ENCODE measurements at places on chromosomes 12 and 14. TPM values are rescaled to one million over a fixed set of nuclear protein-coding genes. Genes with fewer than 3 reads are reported as not detected.
A peak's percentile ranks its signal among the peaks of the same experiment; 100 is the strongest.

- DNase-seq: peak; percentile 87
These were observed 16.5 kb upstream of the KRT78 start for GRCh38 chr12:52865090-52865944.

DNA sequence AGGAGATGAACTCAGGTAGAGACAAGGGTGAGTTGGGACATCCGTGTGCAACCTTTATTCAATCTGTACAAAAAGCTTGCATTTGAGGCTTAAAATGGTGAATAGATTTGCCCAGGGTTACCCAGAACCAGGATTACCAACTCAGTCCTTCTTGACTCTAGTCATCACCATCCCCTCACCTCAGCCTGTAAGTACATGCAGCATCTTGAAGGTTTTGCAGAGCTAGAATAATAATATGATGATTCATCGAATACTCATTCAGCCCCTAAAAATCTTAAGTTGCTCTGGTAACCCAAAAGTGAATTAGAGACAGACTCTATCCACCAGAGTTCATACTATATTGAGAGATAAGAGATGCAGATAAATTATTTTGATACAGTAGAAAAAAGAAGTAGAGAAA lies 90.3 kb downstream of the NKX2-1 start:
- no peak for DNase-seq

DNA sequence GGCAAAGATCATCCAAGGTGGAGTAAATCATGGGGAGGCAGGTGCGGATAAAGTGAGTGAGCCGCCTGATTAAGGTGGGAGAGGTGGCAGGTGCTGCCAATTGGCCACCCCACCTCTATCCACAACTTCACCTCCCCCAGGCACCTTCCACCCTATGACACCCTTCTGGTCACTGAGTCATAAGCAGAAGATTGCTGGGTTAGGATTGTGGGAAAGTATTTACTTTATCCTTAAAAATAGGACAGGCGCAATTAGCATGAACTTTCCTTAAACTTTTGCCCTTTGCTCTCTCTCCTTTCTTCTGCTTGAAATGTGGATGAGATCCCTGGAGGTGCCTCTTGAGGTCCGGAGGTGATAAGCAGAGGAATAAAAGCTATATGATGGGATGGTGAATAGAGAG lies 14.9 kb upstream of the BMP4 start:
- no peak for DNase-seq

DNA sequence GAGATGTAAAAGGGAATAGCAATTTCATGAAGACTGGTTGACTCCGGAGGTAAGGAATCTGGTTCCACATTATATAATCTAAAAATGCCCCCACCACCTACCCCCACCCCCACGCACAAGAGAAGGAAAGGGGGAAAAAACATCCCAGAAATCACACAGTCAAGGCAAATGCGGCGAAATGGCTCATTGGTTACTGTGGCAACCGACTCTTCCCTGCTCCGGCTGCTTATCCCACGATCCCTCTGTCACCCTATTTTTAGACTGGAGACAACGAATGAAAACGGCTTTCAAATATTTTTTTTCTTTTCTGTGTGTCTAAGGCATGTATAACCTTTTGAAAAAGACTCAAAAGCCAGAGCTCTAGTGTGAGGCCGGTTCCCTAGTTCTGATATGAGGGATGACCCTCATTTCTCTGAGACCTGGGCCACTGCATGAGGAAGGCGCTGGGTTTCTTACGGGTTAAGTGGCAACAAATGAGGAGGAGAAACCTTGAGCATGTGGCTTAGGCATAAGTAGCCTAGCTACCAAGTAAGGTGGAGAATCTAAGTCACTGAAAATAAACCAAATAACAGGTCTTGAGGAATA lies 148.3 kb upstream of the GRIN2B start:
- DNase-seq: no peak

Gene HOXC10
- not detected for total RNA-seq

GRCh38 chr12:116600959-116601918 lies 42.1 kb downstream of the MAP1LC3B2 start:
- DNase-seq: peak; percentile 30

DNA sequence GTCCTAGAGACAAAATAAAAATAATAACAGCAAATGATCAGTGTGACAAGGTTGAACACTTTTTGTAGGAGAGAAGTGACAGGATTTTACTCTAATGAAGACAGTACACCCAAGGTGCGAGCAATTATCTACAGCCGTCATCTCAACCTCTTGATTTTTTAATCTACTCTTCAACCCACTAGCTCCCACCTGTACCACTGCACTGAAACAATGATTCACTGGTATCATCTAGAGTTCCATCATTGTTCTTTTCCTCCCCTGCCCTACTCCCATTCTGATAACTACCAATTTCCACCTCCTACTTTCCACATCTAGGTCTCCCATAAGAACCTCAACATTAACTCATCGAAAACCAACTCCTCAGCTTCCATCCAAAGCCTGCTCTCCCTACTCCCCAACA lies 99.8 kb downstream of the PPP2R5E start:
- no peak for DNase-seq

Gene HRK
- 0.21 TPM for total RNA-seq

Gene CYP27B1
- 0.10 TPM for total RNA-seq

- DNase-seq: peak; percentile 66
These were observed 85.4 kb downstream of the WSCD2 start for GRCh38 chr12:108214486-108214885.

DNA sequence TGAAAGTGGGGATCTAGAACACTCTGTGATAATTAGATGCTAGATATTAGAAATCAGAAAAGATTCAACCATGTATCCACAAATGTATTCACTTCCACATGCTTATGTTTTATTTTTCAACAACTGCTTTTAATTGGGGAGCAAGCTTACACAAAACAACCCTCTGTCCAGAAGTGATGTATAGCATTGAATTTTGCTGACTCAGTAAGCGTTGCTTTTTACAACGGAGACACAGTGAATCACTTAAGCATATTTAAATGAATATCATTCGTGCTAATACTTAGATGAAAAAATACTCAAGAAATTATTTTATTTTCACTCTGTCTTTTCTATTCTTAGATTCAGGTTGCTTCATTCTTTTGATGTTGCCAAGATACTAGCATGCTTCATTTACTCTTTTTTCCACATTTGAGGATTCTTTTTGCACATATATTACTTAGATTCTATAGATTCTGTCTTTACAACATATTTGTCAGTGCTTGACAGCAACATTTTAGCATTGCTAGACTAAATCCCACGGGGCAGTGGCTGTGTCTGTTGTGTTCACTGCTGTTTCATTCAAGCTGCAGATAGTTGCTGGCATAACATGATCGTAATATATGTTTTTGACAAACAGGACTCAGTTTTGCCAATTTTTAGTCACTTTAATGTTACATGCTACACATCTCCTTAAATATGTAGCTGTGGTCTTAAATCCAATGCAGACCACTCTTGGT lies 1714.4 kb upstream of the SEL1L start:
- DNase-seq: no peak

GRCh38 chr12:120540445-120540844 lies 6.3 kb downstream of the RNF10 start:
- DNase-seq: no peak

Gene TOMM20L
- total RNA-seq: not detected

Gene GALNT9
- 0.92 TPM for total RNA-seq

DNA sequence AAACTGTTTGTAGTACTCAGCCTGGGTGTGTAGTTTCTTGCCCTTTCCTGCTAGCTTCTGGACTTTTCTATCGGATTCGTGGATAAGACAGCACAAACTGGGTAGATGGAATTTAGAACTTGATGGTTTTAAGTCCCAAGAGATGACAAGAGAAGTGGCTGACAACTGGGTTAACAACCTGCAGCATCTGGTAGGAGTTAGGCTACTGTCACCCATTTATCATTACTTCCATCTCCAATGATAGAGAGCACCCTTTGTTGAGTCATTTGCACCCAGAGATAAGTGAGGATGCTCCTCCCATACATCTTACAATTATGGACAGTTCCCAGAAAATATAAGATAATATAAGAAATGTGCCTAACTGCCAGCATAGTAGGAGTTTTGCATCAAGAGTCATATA lies 50.2 kb upstream of the FLRT2 start:
- no peak for DNase-seq

DNA sequence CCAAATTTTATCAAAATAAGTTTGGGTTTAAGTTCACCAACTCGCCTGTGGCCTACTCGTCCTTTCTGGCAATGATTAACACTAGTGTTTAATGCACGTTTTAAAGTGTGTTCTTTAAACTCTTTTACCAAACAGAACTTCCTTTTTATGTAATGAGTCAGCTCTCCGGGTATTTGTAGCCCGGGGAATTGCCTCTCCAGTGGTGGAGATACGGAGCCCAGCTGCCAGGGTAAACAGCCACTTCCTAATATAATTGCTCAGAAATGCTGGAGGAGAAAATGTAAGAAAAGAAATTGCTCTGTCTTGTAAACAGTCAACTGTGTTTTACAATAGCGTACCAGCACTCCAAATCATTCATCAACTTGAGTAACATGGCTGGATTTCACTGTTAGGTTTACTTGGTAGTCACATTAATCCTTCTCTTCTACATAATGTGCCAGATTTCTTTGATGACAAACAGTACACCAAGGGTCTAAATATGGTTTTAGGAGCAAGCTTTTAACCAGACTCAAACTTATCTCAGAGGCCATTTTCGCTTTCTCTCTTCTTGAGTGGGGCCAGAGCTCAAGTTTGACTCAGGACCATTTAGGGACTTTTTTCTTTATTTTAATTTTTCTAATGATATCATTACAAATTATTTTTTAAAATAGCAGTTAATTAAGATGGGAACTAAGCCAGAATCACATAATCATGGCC lies 101.2 kb upstream of the SLC38A2 start:
- peak; percentile 48 for DNase-seq

DNA sequence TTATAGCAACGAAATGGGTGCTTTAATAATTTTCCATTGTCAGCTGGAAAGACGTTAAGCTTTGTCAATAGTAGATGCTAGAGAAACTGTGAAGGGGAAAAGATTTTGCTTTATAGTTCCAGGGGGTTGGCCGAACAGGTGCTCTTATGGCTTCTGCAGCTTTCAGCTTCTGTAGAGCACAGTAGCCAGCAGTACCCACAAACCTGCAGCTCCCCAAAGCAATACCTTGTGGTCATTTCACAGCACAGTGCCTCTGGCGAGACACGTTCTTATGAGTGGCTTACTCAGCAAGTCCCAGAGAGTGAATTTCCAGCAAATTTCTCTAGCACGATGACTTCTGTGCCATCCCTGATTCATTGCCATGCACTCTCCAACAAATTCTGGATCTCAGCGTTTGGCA lies 416.3 kb upstream of the ATP2B1 start:
- DNase-seq: no peak

- DNase-seq: peak; percentile 80
These were observed 50.9 kb upstream of the VASH1 start for GRCh38 chr14:76710056-76711010.

GRCh38 chr12:127178463-127178862 lies 1088.5 kb upstream of the TMEM132C start:
- no peak for DNase-seq

Gene OLR1
- 1.2 TPM for total RNA-seq

Gene CACNA2D4
- total RNA-seq: 3.2 TPM

- peak; percentile 60 for DNase-seq
These were observed at the start of gene DDN for GRCh38 chr12:48999371-49000131. Gene DDN (minus strand): TSS chr12:48999375. CDS start chr12:48999287, 88 bp downstream.

DNA sequence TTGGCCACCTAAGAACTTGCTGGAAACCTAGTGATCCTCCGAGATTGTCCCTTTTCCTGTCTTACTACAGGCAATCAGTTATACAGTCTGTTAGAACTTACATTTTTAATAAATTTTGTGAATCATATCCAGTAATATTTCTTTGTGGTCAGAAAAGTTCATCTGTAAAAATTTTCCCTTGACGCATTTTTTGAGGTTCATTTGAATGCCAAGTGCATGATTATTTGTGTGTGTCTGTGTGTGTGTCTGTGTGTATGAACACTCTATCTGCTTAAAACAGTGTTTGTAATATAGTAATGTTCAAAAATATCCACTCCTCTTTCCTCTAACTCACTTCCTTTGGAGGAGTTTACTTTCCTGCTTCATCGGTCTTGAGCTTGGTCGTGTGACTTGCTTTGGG lies 468.7 kb upstream of the FLRT2 start:
- DNase-seq: no peak

Gene CMKLR1
- total RNA-seq: 6.1 TPM

Gene SOX5
- total RNA-seq: 7.8 TPM

GRCh38 chr12:53624458-53624857 lies 1.7 kb downstream of the ATF7 start:
- DNase-seq: peak; percentile 35

Gene TSHR
- 1.7 TPM for total RNA-seq

DNA sequence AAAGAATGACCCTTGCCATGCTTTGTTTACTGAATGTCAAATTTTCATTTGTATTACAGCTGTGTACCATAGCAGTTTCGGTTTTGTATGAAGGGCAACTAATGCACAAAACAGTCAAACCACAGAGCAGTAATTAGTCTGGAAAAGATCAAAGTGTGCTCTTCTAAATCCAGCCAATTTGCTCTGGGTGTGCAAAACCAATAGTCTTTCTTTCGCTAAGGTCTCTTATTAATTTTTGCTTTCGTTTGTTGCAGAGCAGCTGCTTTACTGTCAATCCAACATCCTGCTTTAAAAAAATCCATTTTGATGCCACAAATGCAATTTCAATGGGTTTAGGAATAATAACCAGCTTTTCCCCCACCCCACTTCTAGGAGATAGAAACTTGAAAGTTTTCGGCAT lies 114.2 kb downstream of the BRMS1L start:
- DNase-seq: no peak

Gene LRTM2
- not detected for total RNA-seq

Gene TRMT61A
- 7.0 TPM for total RNA-seq

Gene SYNDIG1L
- not detected for total RNA-seq

Gene EPYC
- not detected for total RNA-seq

Gene ABCC9
- total RNA-seq: 121 TPM

Gene TAS2R43
- 20.5 TPM for total RNA-seq

DNA sequence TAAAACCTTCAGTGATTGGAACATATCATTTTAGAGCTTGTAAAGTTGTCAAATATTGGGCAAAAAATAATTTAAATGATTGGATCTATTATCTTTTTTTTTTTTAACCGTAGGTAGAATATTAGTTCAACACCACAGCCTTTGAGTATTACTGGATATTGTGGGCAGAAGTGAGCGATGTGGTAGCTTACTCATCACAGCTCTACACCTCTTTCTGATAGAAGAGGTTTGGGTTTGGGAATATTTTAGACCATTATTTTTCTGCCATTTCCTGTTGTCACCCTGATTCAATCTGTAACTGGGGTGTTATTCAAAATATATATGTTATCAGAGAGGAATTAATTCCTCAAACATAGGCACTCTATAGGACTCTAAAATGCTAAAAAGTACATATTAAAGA lies 34.8 kb upstream of the SLC38A2 start:
- no peak for DNase-seq

DNA sequence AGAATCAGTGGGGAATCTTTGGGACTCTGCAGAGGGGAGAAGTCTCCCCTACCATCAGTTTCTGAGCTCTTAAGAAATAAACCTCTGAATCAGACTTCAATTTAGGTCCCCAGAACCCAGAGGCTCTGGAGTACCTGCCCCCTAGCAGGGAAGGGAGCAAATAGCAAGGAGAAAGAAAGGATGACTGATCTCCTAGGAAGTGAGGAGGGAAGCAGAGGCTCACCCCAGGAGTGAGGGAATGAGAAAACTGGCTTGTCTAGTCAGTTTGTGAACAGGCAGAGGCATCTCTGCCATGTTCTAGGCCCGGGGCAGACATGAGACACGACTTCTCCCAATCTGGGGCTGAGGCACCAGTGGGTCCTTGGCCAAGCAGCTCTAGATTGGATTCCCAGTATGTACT lies 24.3 kb upstream of the SMUG1 start:
- no peak for DNase-seq

Gene PLEKHG7
- not detected for total RNA-seq

Gene SMCO2
- total RNA-seq: not detected

Data from tongue (tissue), 3 donors.